ENCODE measurements at places on chromosomes 1 and 21.

- DNase-seq, result no peak
Measured at GRCh38 chr1:234047123-234047522, 142.6 kb downstream of the SLC35F3 start.

- DNase-seq, result no peak
Measured at GRCh38 chr1:97814121-97814520, 106.7 kb downstream of the DPYD start.

GRCh38 chr1:118960026-118960561 lies 28.0 kb downstream of the TBX15 start:
- peak; percentile 63 for DNase-seq

DNA sequence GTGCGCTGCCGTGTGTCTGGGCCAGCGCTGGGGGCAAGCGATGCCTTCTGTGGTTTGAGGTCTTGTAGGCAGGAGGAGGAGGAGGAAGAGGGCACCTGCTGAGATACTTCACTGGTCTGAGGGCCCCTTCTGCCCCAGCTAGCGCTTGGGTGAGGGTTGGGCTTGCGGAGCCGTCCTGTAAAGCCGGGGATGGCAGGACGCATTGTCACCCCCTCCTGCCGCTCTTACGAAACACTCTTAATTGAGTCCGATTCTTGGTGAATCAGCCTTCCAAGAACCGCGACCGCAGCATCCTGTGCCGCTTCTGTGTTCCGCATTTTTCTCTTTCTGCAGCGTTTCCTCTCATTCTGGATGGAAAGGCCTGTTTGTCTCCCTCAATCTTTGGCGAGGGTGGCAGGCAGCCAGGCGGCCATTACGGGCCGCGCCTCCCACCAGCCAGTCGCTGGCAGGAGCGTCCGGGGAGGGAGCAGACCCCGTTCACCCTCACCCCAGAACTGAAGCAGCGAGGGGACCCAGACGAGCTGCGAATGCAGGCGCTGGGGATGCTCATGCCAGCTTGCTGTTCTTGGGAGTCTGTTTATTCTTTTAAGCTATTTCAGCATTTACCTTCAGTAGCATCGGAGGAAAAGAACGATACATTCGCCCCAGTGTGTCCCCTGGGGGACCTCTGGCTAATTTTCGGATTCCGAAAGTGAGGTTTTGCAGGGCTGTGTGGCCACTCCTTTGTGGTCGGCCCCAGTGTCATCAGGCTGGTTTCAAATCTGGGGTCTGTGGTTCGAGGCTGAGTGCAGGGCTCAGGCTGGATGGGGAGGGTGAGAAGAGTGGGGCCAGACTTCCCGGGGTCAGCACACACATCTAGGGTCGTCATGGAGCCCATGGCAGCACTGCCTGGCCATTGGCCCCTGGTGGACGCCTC lies 62.7 kb downstream of the SKI start:
- peak; percentile 19 for DNase-seq

DNA sequence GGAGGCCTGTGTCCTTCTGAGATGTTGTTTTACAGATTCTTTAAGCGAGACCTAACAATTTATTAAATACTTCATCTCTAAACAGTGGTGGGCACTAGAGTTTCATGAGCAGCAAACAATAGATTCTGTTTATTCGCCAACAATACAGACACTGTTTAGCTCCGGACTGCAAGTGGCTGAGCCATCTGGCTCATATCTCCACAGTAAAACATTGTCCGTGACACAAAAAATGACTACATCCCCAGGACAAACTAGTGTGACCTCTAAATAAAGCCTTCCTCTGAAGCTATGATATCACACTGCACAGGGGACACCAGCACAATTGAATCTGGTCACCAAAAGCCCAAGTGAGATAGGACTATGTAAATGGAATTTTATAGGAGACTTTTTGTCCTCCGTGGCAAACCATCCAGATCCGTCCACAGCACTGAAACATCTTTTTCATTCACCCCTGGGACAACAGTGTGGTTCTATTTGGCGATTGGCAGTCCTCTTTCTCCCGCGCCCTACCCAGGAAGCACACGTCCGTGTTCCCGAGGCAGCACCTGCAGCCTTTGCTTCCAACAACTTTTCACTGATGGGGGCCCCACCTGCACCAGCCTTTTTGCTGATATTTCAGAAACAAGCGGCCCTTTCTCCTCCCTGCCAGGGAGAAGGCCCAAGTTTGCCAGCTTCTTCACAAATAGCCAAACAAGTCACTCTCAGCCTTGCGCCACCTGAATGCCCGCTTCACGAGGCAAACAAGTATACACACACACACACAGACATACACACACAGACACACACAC lies 47.4 kb downstream of the OLIG1 start:
- no peak for DNase-seq

DNA sequence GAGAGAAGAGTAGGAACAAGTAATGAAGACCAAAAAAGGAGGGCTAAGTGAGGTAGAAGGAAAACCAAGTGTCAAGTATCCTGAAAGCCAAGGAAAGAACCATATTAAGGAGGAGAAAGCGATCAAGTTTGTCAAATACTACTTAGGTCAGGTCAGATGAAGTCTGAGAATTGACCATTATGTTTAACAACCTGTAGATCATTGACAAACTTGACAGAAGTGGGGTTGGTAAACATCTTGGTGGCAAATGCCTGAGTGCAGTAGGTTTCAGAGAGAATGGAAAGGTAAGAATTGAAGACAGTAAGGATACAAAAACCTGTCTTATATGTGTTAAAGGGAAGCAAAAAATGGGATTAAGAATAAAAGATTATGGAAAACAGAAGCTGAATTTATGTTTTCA lies 3.7 kb upstream of the CHIA start:
- no peak for DNase-seq

DNA sequence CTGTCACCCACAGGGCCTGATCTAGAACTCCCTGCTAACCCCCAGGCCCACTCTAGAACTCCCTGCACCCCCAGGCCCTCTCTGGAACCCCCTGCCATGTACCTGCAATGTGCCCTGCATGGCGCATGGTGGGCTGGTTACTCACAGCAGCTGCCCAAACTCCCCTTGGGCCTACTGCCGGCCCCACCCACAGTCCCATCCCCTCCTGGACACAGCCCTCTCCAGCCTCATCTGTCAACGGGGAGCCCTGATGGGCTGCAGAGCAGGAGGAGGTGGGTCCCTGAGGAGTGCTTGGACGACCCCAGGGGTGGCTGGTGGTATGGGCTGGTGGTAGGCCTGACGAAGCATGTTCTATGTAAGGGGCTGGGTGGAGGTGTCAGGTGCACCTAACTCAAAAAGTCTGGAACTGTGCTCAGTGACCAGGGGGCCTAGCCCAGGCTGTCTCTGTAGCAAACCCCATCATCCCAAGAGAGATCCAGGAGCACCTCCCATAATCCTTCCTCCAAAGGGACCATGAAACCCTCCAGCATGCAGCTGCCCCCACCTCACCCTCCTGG lies 19.0 kb upstream of the PRSS38 start:
- DNase-seq, result no peak

Data from ELF-1 (cell line).